Glutamatergic neuron (in vitro differentiated cells): ENCODE measurements at places on chromosomes 7 and 10.
A peak's percentile ranks its signal among the peaks of the same experiment; 100 is the strongest.

DNA sequence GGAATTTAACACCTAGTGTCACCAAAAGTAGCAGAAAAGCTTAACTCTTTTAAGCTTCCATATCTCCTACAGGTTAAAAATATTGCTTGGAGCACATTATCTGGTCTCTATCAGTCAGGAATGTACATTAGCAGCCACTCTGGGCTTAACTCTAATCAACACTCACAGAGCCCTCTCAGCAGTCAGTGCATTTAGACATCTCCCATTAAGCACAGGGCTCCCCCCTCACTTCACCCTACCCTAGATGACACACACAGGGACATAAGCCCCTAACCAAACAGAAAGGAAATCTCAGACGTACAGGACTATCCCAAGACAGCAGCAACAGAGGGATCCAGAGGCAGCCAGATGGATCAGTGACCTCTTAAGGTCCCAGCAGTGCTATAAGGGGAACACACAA, 26.4 kb downstream of the FBXW4 start:
- DNase-seq: no peak

GRCh38 chr7:148831782-148832181, 52.3 kb downstream of the EZH2 start:
- no peak for DNase-seq

DNA sequence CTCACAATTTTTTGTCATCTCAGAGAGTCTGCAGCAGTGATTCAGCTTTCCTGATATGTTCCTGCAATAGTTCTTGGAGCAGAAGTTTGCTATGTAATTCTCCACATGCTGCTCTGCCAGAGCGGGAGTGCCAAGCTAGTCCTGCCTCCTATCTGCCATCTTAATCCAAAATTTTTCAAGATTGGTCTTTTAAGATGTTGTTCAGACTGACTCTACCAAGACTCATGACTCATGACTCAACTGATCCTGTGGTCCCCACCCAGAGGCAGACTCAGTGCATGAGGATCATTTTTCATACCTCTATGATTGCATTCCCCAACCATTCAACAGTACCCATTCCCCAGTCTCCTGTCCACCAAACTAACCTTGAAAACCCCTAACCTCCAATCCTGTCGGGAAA, 470.8 kb downstream of the INHBA start:
- no peak for DNase-seq

- DNase-seq: no peak
Measured at GRCh38 chr7:87507446-87507845, 32.0 kb upstream of the ABCB4 start.

DNA sequence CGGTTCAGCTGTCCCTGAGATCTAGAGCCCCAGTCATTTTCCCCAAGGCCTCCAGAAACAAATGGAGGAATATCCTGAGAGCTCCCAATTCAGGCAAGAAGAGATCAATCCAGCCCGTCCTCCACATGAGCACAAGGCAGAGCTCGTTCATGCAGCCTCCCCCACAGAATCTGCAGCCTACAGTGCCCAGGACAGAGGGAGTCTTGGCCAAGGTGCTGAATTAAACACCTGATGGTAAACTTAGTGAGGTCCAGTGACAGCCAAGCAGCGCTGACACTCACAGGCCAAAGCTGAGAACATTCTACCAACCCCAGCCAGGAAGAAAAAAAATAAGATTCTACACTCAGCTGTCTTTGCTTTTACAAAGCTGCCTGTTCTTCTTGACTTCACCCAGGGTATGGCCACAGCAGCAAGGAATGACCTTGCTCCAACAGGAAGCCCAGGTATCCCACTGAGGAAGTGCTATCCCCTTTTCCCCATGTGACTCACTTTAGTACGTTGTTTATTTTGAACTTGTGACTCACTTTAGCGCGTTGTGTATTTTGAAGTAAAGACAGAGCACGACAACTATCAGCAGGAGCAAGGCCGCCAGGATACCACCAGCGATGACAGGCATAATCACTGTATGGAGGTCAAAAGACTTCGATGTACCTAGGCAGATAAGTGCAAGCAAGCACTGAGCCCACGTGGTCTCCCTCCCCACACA, 4.4 kb upstream of the CUZD1 start:
- no peak for DNase-seq

- no peak for DNase-seq
Measured at GRCh38 chr7:111333010-111333409, 229.3 kb downstream of the IMMP2L start.

DNA sequence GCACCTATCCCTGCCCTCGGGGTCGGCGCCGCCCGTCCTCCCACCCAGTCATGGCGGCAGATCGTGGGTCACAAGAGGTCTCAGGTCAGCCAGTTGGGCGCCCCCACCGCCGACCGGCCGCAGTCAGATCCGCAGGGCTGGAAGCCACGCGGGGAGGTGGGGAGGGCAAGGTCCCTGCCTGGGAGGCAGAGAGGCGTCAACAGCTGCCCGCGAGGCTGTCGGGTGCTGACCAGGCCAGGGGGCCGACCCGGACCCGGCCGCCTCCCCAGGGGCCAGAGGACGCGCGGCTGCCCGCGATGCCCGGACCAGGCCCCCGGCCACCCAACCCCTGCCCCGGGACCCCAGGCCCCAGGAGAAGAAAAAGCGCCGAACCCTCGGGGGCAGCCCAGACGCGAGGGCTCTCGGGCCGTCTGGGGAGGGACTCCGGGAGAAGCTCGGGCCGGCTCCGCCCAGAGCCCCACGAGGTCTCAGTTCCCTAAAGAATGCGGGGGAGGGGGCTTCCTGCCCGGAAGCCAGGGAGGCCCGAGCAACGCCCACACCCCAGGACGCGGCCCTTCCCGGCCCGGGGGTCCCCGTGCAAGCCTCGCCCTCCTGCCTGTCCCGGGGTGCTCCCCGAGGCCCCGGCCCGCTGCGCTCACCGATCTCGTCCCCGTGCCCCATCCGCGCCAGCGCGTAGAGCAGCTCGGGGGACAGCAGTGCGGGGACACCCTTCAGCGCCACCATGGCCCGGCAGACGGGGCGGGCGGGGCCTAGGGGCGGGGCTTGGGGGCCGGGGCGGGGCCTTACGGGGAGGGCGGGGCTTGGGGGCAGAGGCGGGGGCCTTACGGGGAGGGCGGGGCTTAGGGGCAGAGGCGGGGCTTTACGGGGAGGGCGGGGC, at the start of gene FUOM:
TSS of gene FUOM (minus strand) at position 735 of the 877 bp plus-strand sequence. CDS start at position 723, 12 bp downstream.
- DNase-seq: peak; percentile 70

DNA sequence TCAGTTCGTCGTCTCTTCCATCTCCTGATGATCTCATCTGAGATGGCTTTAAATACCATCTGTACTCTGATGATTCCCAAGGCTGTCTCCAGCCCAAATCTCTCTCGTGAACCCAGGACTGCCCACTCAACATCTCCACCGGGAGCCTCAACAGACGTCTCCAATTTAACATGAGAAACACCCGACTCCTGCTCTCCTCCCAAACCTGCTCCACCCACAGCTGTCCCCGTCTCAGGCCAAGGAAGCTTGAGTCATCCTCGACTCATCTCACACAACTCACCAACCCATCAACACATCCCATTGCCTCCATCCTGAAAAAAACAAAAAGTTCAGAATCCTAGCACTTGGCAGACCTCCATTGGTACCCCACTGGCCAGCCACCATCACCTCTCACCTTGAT, 29.7 kb upstream of the CALN1 start:
- no peak for DNase-seq

GRCh38 chr7:116209561-116210070, 723 bp upstream of the TES start:
- DNase-seq: no peak

GRCh38 chr10:85622425-85622824, 744.2 kb downstream of the GRID1 start:
- no peak for DNase-seq

GRCh38 chr7:38020121-38020785, 99.8 kb downstream of the EPDR1 start:
- DNase-seq: no peak

DNA sequence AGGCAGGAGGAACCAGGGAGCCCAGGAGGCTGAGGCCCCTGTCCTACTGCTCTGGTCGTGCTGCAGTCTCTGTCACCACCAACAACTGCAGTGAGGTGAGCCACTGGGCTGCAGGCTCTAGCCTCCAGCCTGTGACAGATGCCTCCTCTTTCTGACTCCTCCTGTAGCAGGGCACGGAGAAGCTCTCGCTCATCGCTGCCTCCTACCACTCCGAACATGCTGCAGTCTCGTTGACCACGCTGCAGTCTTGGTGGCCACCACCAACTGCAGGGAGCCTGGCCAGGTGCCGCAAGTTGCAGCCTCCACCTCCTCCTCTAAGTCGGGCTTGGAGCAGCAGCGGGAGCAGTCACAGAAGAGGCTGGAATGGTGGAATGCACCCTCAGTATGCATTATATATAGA, 22.1 kb upstream of the VOPP1 start:
- no peak for DNase-seq

DNA sequence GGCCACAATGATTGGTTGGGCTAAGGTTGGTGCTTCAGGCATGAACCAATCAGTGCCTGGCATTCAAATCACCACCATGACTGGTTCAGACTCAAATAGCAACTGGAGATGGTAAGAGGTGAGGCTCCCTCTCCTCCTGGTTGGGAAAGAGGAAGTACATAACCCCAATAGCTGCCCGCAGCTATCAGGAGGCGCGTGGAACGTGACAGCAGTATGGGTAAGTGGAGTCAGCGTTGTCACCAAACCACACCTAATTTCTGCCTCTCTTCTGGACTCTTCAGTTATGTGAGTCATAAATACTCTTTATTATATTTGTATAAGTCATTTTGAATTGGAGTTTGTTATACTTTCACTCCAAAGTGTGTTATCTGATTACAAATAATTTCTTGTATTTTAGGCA, 17.9 kb upstream of the ITGA8 start:
- DNase-seq: no peak

DNA sequence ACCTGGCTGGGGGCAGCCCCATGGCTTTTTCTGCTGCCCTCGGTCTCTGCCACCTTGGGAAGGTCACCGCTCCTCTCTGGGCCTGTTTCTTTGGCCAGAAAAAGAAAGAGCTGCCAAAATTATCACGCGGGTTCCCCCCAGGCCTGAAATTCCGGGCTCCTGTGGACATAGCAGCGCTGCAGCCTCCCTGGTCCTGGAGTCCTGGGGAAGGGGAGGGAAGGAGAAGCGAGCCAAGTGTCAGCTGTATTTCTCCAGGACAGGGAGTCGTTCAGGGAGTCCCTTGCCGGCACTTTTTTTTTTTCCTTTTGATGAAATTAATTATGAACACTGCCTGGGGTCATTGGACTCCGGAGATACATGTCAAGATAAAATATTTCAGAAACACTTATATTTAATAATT, 152.3 kb upstream of the GPR26 start:
- no peak for DNase-seq

DNA sequence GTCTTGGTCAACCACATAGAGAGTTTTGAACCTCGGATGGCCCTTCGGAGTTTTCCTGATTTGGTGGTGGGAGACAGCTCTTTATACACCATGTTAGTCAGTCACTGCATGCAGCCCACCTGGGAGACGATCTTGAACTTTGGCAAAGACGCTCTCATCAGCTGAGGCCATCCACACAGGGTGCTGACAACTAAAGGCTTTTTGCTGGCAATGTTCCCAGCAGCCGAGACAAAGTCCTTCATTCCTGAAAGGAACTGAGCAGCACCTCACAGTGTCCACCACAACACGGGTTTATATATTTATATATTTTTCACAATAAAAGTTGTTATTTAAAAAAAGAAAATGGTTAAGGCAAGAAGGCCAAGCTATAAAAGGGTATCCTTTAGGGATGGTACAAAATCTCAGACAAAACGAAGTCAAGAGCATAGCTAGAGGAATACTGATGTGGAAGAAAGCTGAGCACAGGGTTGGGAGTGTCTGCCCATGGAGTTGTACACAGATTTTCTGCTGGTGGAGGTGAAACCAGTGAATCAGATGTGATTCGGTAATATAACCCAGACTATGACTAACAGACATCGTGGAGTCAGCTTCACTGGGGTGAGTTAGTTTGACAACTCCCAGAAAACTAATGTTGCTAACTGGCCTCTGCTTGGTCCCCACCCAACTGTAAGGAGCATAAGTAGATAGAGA, 27.4 kb upstream of the CAPZA2 start:
- DNase-seq: no peak

DNA sequence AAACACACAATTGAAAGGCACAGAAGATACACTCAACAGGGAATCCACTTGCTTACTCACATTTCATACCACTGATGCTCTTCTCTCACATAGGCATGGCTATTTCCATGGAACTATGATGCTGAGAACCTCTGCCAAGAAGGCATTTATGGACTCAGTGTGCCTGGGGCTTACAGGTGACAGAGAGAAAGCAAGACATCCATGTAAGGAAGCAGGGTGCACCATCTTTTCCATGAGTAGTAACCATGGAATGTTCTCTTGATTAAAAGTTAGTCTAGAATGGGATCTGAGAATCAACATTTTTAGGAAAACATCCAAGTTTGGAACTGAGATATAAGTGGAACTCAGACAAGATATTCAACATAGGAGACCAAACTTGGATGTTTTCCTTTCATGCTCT, 52.5 kb upstream of the MACC1 start:
- DNase-seq: no peak

- no peak for DNase-seq
Measured at GRCh38 chr10:74738985-74739567, 87.3 kb upstream of the KAT6B start.

GRCh38 chr7:4178416-4178815, 503.7 kb upstream of the FOXK1 start:
- no peak for DNase-seq

- DNase-seq: no peak
Measured at GRCh38 chr10:7075851-7076250, 335.0 kb downstream of the SFMBT2 start.

GRCh38 chr7:108810756-108811385, 241.2 kb downstream of the DNAJB9 start:
- no peak for DNase-seq

- no peak for DNase-seq
Measured at GRCh38 chr10:649798-650440, 39.5 kb downstream of the DIP2C start.

DNA sequence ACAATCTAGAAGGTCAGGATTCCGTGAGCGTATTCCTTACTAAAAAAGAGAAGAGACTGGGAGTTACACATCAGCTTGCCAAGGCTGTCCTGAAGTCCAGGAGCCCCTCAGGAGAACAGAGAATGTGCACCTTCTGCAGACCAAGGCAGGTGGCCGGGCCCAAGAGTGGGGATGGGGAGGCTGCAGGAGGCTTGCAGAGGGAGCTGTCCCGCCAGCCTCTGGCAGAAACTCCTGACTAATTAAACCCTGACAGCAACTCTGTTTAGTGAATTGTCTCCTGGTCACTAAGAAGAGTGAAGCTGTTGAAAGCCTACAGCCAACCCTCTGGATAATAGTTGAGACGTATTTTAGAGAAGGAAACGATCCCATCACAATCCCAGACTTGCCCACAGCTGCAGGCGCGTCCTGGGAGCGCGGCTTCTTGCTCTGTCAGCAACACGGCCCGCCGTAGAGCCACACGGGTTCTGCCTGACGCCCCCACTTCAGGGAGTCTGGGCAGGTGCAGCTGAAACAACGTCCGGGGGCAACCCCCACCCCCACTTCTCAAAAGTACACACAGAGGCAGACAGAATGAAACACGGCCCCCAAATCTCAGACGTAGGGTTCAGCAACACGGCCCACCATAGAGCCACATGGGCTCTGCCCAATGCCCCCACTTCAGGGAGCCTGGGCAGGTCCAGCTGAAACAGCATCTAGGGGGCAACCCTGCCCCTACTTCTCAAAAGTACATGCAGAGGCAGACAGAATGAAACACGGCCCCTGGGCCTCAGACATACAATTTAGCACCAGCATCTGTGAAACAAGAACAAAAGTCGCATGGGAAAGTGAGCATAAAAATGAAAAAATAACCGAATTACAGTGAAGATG, 45.2 kb downstream of the DIP2C start:
- DNase-seq: no peak

GRCh38 chr10:30873411-30873810, 158.3 kb downstream of the ZNF438 start:
- DNase-seq: no peak

GRCh38 chr7:2528481-2529095, 9.0 kb downstream of the LFNG start:
- peak; percentile 12 for DNase-seq
